ENCODE measurements at places on chromosomes 7 and 10.

- DNase-seq = no peak
These were observed 2.5 kb upstream of the PILRA start for GRCh38 chr7:100370746-100371145.

- no peak for DNase-seq
These were observed 34.4 kb upstream of the ZMIZ1 start for GRCh38 chr10:79034271-79034876.

GRCh38 chr10:102627736-102628293 is 16.5 kb upstream of the TRIM8 start:
- no peak for DNase-seq

GRCh38 chr10:118171861-118172260 is 125.1 kb upstream of the RAB11FIP2 start:
- DNase-seq = no peak

GRCh38 chr10:69757206-69757552 is 44.5 kb upstream of the COL13A1 start:
- no peak for DNase-seq

DNA sequence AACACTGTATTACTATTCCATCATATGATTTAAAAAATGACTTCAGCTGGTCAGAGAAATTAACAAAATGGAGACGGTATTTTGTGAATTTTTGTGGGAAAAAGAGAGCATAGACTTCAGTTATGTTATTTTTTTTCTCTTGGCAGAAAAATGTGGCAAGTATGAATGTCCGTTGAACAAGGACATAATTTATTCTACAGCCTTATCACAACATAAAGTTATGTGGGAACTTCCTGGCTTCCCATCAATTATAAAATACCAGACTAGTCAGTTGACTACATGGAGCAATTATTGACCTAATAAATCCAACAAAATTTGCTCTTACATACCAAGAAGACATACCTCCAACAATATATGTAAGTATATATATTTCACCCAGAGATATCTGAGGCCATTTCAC is 88.6 kb upstream of the PPP1R3A start:
- no peak for DNase-seq

All from activated naive CD4-positive, alpha-beta T cell treated with Interleukin-2 at 50 U/mL for 16 hours (primary cell).